ENCODE measurements at places on chromosomes 2 and 18.

DNA sequence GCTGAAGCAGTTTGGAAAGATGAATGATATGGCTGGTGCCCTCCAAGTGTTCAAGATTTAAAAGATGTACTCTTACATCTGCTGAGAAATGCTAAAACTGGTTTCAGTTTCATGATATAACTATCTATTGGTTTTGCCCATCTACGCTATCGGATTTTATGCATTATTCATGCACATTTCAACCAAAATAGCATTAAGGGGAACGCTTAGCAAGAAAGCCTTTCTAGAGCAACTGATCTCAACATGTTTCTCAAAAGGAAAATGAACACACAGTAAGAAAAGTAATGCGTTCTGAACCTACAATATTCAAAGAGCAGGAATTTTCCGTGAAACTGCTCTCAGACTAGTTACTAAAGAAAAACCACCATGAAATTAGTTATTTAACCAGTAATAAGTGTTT, 93.9 kb downstream of the CABYR start:
- no peak for DNase-seq

DNA sequence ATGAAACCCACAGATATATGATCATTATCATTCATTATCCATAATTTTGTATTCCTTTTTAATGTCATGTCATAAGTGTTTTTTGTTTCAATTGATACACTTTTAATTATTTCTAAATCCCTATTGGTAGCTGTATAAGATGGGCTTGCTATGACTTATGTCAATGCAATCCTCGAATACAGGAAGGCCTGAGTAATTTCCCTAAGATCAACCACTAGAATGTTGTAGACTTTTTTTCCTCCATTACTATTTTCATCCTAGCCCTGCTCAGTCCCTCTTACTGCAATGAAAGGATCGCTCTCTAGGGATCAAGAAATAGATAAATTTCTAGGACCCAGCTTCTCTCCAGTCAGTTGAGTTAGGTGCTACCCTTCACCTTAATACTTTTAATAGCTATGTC, 186.3 kb downstream of the KCNE4 start:
- no peak for DNase-seq

GRCh38 chr2:23700627-23701026, 226.3 kb downstream of the ATAD2B start:
- DNase-seq = no peak

- peak; percentile 24 for DNase-seq
These were observed 3.7 kb downstream of the GPR35 start for GRCh38 chr2:240628808-240629618.

DNA sequence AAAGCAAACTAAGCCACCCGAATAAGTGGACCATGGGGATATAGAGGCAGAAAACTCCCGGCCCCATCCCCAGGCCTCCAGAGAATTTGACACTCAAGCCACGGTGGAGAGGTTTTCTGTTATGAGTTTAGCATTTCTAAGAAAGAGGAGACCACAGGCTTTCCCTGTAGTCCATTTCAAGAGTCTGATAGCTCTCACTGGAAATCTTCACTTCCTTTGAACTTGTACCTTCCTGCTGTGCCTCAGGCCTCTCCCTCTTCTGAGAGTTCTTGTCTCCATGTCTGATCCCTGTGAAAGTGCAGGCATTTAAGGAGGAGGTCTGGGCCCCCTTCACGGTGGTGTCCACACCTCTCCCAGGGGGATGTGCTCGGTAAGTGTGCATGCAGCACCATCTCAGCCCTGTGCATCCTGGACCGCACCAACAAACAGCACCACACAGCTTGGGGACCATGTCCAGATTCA, 113.7 kb downstream of the BCL2 start:
- no peak for DNase-seq

GRCh38 chr18:35953688-35954087, 18.8 kb upstream of the RMP24 start:
- DNase-seq = no peak

DNA sequence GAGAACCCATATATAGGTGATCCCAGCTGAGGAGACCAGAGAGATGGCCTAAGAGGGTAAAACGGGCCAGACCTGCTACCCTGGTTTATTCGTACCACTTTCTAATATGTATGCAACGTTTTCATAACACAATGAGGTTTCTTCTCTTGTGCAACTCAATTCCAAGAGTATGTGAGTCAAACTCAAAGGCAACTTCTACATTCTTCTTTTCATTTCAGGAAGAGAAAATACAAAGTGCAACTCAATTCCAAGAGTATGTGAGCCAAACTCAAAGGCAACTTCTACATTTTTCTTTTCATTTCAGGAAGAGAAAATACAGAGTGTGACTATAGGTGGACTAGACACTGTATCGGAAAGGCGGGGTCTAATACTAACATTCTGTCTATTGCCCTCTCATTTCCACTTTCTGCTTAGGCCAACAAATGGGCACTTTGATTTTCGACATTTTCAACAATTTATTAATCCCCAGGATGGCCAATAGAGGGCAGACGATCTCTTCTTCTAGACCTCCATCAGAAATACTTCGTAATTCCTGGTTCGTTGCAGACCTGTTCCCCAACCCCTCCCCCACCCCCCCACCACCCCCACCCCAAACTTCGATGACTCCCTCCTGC, 3.7 kb upstream of the CRIM1 start:
- DNase-seq = no peak

DNA sequence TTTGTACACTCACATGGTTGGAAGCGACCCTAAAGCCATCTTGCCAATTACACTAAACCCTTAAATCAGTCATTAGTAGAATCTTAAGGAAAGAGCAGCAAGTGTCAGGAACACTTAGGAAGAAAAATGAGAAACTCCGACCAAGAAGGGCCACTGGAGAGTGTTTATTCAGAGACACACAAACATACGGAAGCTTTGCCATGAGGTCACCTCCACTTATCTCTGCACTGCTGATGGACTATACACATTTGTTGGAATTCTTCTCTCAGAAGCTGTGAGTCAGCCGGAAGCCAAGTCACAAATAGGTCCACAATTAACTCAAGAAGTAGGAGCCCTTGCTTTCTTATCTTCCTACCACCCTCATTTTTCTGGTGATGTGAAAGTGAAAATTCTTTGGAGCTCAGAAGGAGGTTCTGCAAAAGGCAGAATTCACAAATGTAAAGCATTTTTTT, 21.6 kb downstream of the BMP10 start:
- DNase-seq = no peak

GRCh38 chr2:134845719-134846118, 7.3 kb downstream of the ACMSD start:
- no peak for DNase-seq

DNA sequence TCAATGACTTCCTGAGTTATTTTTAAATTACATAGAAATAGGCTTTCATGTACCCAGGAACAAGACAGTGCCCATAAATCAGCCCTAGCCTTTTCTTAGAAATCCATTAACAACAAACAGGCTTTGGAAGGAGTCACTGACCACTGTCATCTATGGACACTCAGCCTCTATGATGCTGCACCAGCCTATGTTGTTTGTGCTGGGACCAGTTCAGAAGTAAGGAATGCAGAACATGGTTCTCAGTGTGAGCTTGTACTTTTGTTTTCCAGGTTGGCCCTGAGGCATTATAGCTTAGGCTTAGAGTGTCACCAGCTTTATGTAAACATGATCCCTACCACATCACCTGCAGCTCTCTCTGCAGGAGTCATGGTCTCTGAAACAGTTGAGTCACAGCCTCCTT, 335.7 kb upstream of the CDH7 start:
- no peak for DNase-seq

GRCh38 chr2:11674983-11675382, 5.0 kb upstream of the NTSR2 start:
- no peak for DNase-seq

GRCh38 chr2:183838295-183838694, 714.1 kb downstream of the NUP35 start:
- no peak for DNase-seq

- no peak for DNase-seq
These were observed 680.6 kb upstream of the FANCL start for GRCh38 chr2:58921676-58922075.

DNA sequence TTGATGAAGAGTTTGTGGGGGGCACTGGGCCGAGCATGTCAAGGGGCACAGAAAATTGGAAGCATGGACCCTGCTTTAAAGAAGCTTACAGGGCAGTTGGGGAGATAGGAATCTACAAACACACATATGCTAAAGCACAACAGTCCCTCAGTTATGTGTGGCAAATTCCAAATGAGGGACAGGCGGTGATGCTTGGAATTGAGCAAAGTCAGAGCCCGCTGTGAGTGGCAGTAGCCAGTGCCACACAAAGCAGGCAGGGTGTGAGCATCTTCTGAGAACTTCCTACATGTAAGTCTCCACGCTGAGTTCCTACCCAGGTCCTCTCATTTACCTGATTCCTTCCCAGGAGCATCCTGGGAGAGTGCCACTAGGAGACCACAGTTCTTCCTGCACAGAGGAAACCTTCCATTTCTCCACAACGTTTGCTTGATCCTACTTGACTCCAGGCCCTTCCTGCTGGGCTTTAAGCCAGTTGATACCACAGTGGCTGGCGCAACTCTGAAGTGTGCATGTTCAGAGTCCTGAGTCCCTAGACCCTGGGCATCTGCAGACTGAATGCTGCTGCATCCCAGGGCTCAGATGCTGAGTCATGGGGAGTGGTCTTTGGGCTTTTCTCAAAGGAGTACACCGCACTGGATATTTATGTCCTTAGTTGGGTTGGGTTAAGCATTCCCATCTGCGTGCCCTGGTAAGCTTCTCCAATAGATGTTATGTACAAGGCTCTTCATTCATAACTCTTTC, 287.3 kb upstream of the REV1 start:
- DNase-seq = no peak

DNA sequence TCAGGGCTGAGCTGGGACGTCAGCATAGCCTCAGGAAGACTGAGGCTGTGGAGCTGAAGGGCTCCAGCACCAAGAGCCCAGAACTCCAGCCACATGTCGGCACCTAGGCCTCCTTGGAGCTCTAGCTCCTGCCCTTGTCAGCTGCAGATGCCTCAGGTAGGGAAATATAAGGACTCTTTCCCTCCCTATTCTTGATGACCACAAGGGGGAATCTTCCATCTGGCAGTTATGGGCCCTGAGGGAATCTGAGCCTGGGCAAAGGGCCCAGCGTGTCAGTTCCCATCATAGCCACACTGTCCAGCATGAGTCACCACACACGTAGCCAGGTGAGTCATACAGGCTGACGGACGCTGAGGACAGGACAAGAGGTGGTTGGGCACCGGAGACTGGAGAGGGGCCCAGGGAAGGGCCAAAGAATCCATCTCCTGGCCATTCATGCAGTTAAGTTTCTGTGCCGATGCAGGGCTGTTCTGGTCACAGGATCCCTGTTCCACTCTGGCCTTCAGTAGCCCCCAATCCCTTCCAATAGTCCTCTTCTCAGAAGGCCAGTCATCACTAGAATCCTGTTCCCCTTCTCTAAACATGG, 1.8 kb downstream of the MPV17 start:
- no peak for DNase-seq

DNA sequence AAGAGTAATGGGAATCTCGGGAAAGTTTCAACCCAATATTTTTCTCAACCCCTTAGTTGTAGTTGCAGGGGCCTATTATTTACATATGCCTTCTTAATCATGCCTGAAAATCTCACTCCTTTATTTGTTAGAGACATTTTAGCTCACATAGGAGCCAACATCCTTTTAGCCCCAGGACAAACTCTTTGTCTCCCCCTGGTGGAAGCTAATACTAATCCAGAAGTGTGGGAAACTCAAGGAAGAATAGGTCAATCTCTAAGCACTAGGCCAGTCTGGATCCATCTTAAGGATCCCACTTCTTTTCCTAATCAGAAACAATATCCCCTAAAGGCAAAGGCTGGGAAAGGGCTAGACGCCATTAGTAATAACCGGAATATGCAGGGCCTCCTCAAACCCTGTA, 550.9 kb upstream of the PKDCC start:
- DNase-seq = no peak

DNA sequence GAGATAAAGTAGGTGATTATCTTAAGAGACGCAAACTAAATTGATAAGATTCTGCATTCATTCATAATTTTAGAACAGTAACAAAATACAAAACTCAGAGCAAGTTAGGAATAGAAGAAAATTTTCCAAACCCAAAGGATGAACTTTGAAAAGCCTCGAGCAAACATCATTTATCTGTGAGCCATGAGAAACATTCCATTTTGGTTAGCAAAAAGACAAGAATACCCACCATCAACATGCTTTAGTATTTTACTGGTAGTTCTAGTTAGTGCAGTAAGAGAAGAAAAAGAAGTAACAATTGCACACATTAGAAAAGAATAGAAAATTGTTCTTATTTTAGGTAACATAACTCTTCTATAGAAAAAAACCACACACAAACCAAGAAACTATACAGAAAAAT, 291.3 kb upstream of the TCF4 start:
- DNase-seq = no peak

DNA sequence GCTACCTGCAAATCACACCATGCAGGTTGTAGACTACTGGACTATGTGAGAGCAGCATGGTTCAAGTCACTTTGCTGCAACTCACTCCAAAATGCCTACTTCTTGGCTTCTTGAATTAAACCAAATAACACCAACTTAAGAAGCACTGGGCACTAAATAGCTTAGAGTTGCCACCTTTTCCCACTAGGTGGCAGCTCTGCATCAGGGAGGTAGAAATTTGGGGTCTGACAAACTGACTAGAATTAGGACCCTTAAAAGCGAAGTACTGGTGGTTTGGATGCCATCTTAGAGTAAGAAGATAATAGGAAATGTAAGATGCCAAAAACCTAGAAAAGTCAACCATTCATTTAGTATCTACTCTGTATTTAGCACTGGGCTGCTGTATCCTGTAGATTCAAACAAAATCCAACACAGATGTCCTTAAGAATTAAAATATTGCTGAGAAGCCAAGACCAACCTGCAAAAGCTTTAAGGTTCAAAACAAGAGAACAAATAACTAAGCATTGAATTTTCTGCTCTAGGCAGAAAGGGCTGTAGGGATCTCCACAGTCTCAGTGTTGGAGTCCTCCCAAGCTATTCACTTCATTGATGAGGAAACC, 65.5 kb downstream of the CCBE1 start:
- no peak for DNase-seq

- no peak for DNase-seq
These were observed 96.2 kb downstream of the TANC1 start for GRCh38 chr2:159064446-159065301.

DNA sequence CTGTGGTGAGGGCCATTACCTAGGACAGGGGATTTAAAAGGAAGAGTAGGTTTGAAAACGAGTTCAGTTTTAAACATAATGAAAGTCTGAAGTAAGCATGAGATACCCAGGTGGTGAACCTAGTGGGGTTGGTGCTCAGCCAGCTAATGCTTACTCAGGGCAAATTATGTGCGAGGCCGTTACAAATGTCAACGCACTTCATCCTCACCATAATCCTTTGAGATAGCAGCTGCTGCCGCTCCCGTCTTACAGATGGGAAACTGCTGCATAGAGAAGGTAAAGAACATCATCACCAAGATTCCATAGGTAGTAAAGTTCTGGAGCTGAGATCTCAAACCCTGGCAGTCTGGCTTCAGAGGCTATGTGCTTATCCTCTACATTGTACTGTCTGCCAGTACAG, 209.0 kb downstream of the DYM start:
- DNase-seq = no peak

Data from activated T-cell treated with anti-CD3 and anti-CD28 coated beads, Interleukin-2, amount 50 U/mL, for 24 hours (primary cell).